T-helper 1 cell (primary cell): ENCODE measurements at places on chromosomes 5 and 9.

GRCh38 chr9:13570068-13570974 is 290.8 kb upstream of the MPDZ start:
- no peak for DNase-seq

- no peak for DNase-seq
These were observed 485.7 kb downstream of the SPATA31D1 start for GRCh38 chr9:82474235-82474634.

DNA sequence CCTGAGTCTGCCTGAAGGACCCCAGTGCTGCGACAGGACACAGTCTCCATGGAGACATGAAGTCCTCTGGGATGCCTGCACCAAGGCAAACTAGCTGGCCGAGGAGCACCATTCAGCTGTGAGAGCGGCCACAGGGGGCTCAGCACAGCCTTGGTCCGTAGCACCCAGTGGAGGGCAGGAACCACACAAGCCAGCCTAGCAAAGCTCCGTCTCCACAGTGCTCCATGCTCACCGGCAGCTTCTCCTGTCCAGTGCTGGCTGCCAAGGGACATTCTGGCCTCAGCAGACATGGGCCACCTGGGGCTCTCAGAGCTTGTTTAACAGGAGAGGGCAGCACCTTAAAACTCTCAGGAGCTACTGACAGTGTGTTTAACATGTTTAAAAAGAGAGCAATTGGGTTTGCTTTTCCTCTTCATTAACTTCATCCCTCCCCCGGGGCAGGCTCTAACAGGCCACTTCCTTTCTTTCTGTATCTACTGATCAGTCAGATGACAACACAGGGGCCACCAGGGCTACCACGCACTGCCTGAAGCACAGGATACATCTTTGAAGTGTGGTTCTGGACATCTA is 57.0 kb downstream of the SECISBP2 start:
- DNase-seq, result no peak

DNA sequence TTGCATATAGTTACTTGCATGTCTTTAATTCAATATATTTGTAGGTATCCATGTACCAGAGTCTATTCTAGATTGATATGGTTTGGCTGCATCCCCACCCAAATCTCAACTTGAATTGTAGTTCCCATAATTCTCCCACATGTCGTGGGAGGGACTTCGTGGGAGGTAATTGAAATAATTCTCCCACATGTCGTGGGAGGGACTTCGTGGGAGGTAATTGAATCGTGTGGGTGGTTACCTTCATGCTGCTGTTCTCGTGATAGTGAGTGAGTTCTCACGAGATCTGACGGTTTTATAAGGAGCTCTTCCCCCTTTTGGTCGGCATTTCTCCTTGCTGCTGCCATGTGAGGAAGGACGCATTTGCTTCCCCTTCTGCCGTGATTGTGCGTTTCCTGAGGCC is 16.5 kb downstream of the FBXL7 start:
- DNase-seq, result no peak

- DNase-seq, result no peak
These were observed 42.4 kb upstream of the SMIM32 start for GRCh38 chr5:136235321-136235720.

- no peak for DNase-seq
These were observed 471.3 kb downstream of the LRRC70 start for GRCh38 chr5:63049935-63050334.

- DNase-seq, result no peak
These were observed 182.2 kb upstream of the ANKRD55 start for GRCh38 chr5:56415356-56415765.

DNA sequence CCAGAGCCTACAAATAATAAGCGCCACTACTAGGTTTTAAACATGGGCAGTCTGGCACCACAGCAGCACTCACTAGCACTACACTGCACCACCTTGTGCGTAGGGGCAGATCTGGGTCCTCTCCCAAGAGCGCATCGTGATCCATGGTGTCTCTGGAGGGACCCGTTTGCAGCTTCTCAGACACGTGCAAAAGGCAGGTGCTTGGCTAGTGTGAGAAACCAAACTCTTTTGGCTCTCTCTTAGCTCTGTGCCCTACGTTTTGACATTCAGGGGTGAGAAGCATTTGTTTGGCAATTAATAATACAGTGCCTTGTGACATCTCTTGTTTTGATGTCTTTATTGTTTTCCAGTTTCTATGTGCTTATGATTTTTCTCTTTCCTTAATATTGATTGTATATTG is 75.4 kb upstream of the EGFLAM start:
- no peak for DNase-seq

DNA sequence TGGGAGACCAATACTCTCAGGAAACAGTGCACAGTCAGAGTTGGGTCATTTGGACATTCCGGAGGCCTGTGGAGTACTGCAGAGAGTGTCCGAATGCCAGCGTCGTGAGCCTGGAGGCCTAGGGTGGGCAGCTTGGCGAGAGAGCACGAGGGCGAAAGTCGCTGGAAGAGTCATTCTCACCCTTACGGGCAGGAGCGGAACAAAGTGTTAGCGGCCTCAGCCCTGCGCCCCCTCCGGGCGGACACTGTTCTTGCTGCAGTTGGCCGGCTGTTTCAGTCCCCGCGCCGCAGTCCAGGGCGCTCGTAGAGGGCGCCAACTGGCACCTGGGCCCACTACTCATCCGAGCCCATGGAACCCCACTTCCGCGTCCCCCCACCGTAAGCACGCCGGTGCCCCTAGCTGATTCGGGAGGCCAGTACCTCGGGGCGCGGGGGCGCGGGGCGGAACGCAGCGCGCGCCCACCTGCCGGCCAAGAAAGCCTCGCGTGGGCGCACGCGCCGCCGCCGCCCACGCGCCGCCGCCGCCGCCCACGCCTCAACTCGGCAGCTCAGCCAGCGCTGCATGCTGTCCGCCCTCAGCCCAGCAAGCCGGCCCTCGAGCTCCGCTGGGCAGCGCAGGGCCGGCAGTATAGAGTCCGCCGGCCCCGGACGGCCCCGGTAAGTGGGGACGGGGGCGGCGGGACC is 99.7 kb upstream of the CCL21 start:
- DNase-seq, result no peak

DNA sequence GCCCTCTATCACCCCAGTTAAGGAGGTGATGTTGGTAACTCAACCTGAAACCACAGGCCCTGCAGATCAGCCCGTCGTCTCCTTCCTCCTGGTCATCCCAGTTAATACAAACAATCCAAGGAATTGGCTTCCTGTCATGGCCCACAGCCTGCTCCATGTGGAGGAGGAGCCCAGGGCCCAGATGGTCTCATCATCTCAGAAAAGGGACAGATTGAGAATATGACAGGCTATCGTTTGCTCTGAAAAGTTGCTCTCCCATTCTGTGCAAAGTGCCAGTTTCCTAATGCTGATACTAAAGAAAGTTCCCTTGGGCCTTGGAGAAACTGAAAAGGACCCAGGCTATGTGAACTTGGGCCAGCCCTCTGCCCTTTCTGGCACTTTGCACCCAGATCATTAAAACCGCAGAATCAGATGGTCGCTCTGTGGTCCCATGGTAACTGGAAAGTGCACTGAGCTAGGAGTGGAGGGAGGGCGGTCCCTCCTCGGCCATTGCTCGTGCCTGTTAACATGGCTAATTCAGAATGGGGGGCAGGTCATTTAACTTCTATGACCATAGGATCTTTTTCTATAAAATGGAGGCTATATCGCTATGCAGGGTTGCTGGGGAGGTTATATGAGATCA is 675 bp upstream of the SPAAR start:
- DNase-seq, result no peak

GRCh38 chr9:90722071-90722470 is 79.4 kb upstream of the DIRAS2 start:
- DNase-seq, result no peak

- no peak for DNase-seq
These were observed at the start of gene CDH6 for GRCh38 chr5:31193591-31194467. TSS of gene CDH6 (plus strand) at chr5:31193686. CDS start at chr5:31267474, 73,788 bp downstream.

DNA sequence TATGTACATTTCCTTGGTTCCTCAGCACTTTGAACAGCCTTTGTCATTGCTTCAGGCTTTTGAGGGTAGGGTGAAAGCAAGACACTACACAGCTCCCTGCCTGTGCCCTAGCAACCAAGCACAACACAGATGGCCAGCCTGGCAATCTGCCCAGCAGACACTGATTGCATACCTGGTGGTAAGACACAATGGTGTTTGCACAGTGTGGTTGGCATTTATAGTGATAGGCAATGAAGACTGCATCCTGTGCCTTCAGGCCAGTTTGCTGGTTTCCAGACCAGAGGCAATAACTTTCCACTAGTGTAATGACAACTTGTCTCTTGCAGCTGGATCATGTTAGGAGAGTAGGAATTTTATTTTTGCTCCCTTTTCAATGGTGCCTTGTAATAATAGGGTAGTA is 144.5 kb upstream of the TNC start:
- DNase-seq, result no peak
